ENCODE measurements at places on chromosomes 5 and 9.

DNA sequence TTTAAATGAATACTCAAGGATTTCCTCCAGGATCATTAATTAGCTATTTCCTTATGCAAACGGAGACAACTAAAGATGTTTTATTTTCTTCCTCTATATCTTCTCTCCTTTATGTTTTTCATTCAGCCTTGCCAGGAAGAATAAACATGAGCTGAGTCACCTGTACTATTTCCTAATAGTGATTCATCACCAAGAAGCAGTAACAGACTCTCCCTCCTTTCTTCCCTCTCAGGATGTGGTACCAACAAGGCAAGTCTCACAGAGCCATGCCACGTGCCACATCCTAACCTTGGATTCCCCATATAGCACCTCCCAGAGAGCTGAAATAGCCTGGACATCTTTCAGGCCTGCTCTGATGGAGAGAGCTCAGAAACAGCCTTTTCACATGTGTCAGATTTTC lies 758.6 kb upstream of the DMAC1 start:
- DNase-seq, result peak; percentile 52

DNA sequence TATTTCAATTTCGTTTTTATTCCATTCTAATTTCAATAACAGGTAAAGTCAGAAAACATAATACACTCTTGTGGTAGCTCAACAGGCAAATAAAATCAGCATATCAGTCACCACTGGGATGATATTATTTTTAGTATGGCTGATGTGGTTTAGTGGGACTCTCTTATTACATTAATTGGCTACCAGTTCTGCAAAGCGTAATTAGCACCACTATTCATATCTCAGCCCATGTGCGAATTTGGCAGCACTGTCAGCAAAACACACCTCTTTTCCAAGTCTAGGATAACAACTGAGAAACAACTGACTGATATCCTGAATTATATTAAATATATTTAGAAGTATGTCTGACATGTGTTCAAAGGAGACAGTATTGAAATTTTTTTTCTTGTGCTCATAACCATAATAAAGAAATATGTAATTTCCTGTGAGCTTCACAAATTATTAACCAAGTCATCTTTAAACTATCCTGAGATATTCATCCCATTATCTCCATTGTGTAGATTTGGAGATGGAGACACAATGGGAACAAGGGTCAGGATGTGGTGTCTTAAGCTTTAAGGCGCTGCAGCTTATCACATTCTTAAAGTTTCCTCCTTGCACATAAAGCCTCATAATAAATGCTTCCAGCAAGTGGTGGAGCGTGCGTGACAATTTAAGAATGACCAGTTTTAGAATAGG lies 212.4 kb downstream of the TLE1 start:
- DNase-seq, result no peak

DNA sequence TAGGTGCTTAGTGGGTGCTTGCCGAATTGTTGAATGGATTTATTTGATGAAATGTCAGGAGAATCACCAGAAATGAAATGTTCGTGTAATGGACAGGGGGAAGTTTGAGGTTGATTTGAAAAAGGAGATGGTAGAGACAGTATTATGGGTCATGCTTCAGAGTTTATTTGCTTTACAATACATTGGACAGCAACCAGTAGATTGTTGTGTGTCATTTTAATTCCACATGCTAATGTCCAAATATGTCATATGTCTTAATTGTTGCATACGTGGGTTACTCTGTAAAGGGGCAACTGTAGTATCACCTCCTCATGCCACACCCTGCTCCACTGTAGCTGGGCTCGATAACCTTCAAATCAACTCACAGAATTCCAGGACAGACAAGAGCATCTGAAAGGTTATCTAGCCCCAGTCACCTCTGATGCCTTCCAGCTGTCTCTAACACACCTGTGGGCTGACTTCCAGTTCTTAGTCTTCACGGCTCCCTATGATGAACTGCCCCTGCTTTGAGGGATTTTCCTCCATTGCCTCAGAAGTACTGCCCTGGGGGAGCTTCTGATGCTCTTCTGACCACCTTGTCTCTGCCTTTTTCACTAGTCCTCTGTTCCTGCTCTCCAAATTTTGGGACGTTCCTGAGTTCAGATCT lies 1.7 kb downstream of the PDCD1LG2 start:
- DNase-seq, result no peak

GRCh38 chr9:74503666-74504065 lies 6.5 kb downstream of the RORB start:
- no peak for DNase-seq

GRCh38 chr5:79621056-79621455 lies 8.8 kb downstream of the TENT2 start:
- peak; percentile 58 for DNase-seq

DNA sequence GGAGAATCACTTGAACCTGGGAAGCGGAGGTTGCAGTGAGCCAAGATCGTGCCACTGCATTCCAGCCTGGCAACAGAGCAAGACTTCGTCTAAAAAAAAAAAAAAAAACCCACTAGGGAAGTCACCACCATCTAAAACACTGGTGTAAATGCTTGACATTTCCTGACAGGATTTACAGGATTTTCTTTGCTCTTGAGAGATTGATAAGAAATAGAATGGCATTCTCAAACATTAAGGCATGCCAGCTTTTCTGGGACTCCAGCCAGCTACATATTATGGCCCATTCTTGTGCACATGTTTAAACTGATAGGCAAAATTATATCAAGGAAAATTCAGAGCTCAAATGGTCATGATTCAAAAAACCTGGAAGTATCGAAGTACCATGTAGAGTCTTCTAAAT lies 28.7 kb downstream of the GTF3C4 start:
- DNase-seq, result no peak

DNA sequence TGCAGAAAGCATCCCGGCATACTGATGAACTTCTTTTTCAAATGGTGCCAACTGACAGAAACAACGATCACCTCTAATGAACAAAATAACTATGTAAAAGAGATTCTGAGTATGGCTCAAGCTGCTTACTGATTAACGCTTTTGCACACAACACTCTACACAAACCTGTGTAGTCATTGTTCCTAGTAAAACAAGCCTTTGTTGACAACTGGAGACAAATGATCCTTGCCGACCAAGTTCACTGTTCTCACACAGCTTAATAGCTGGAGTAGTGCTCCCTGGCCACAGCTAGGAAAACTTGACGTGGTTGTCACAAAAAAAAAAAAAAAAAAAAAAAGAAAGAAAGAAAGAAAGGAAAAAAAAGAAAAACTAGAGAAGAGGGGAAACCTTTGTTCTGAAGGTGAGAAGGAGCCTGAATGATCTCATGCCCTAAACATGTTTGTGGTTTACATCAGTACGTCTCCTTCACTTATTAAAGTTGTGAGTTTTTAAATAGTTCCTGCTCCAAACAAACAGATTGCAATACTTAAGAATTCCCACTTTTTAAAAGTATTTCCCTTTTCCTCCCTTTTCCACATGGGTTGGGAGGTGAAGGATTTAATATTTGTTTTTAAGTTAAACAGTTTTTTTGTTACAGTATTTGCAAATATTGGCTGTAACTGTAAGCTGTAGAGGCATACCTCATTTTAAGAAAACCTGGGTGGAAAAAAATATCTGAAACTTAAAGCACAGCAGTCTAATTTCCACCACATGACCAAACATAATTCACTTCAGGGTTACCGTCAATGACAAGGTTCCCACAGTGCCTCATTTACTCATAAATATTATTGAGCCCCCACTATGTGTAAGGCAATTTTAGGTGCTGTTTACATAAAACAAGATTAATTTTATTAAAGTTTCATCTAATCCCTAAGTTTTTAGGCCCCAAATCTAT lies 63.7 kb downstream of the GLIS3 start:
- peak; percentile 99 for DNase-seq

- DNase-seq, result no peak
These were observed 380.4 kb upstream of the CTNND2 start for GRCh38 chr5:12284604-12285003.

GRCh38 chr9:113566712-113567071 lies 103.2 kb downstream of the RGS3 start:
- no peak for DNase-seq

DNA sequence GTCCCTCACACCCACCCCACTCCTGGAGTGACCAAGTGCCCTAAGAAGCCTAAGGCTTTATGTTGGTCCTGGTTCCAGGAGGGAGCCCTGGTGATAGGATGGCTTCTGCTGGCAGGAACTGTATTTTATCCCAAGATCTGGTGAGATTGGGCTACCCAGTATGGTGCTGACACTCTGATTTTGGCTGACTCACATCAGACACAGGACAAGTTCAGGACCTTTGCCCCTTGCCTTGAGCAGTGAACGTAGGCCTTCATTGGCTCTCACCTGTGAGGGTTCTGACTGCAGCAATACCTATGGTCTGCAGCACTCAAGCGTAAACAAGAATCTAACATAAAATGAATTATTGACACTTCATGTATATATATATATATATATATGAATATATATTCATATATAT lies 25.0 kb downstream of the BHMT start:
- no peak for DNase-seq

DNA sequence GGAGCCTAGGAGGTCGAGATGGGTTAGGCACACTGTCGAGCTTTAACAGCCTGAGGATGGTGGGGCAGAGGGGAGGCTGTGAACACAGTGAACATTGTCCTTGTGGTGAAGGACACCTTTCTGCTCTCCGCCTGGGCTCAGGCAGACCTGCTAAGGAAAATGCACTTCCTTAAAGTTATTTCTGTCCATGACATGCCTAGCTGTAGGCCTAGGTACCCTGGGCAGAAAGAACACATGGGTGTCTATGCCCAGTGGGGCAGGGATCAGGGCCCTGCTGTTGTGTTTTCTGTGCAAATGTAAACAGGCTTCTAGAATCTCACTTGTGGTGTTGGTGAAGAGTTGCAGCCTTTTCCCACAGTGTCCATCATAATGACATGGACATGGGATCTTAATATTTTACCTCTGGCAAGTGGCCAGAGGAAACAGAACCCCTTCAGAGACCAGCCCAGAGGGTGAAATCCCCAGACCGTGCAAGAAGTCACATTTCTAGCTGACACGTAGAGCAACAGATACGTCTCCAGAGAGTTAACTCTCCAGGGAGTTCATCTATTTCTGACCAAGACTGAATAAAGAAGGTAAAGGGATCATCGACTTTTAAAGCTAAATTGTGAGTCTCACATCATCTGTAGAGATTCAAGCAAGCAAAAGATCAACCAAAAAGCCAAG lies 79.2 kb downstream of the C9orf152 start:
- DNase-seq, result no peak

- DNase-seq, result no peak
These were observed 3.4 kb downstream of the DPH7 start for GRCh38 chr9:137575364-137575715.

DNA sequence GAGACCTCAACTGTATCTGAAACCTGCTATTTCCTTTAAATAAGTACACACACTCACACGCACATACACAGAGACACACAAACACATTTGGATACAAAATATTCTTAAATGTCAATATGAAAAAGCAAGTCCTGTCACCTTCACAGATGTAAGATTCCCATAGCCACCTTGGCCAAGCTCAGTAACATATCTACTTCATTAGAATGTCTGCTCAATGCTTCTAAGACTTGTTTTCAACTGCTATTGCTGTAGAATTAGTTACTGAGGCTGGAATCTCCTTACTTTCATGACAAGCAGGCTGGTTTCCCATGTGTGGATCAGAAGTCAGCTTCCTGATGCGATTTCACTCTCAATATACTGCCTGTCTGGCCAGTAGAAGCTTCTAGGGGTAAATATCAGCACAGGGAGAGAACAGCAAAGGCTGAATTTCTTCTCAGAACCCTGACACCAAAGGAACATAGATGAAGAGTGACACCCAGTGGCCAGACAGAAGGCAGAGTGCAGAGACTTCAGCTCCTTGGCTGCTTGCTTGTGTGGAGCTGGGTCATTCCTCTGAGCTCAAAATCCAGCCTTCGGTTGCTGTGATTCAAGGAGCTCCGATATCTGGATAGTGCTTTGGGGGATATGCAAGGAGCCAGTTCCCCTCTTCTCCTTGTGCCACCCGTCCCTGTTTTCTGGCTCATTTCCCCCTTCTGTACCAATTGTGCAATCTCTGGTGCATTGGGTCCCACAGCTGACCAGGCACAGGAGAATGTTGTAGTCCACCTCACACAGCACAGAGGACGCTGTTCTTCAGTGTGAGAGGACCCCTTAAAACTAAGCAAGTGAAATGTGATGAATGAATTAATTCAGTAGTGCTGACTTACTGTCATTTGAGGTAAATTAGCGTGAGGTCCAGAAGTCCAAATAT lies 26.6 kb upstream of the ABLIM3 start:
- DNase-seq, result peak; percentile 70

GRCh38 chr5:88740604-88741185 lies 142.3 kb downstream of the MEF2C start:
- no peak for DNase-seq

GRCh38 chr9:6855860-6856259 lies 98.1 kb downstream of the KDM4C start:
- no peak for DNase-seq

- DNase-seq, result no peak
These were observed 125.5 kb downstream of the CDK5RAP2 start for GRCh38 chr9:120454467-120454866.

- no peak for DNase-seq
These were observed 53.3 kb upstream of the RNU6ATAC start for GRCh38 chr9:134217431-134218210.
